ENCODE measurements at places on chromosomes 3 and 15.

DNA sequence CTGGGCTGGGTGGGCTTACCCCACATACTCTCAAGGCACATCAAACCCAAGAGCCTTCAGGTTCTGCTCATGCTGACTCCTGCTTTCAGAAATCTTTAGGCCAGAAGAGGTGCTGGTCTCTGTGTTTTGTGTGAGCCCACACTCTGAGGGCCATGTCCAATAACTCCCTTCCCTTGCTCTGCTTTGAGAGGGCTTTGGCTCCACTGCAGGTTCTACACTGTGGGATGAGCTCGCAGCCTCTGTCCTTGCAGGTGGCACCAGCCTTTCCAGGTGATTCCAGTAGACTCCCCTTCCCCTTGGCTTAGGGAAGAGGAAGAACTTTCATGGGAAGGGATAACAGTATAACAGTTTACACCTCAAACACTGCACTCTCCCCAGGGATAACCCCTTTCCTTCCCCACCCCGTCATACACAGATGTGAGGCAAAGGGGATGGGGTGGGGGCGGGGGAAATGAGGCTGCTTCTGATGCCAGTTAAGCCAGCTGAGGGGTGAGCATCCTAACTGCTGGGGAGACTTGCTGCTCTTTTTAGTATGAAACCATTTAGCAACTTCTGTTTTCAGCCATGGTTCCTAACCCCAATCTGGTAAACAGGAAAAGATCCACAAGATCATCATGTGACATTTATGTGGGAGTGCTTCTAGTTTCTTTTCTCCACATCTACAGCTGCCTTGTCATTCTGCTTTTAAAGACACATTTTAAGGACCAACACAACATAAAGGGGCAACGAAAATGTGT, 262.4 kb downstream of the SLC9A9 start:
- no peak for DNase-seq

DNA sequence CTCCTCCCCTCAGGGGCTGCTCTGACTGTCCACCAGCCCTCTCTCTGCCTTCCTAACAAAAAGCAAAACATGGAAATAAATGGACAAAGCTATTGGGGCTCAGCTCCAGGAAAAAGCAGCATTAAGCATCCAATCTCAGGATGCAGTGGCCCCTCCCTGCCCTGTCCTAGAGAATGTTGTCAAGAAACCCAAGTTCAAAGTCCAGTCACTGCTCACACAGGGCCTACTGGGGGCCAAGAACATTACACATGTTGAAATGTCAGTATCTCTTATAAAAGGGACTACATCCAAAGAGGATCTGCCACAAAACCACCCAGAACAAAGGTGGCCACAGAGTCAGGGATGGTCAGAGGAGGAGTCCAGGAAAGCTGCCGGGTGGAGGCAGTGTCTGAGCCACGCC, 7.6 kb upstream of the GRIP2 start:
- DNase-seq = peak; percentile 79

DNA sequence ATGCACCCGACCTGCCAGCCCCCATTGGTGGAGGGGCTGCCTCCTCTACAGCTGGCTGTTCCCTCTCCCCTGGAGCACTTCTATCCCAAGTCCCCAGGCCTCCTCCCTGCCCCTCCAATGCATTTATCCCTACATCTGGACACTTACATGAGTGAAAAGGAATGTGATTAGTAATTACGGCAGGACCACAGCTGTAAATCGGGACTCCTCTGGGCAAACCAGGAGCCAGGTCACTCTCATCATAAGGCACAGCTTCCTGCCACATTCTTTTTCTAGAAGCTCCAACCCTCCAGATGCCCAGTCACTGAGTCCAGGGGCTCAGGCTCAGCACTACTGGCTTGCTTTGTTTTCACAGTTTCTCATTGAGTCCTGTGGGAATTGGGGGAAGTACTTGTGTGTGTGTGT, 54.3 kb downstream of the IL20RB start:
- peak; percentile 85 for DNase-seq

- DNase-seq = no peak
These were observed 240.0 kb upstream of the ARHGEF26 start for GRCh38 chr3:153881201-153881600.

GRCh38 chr15:40047415-40048210, 8.6 kb upstream of the SRP14 start:
- peak; percentile 90 for DNase-seq

GRCh38 chr3:181974198-181974597, 262.5 kb downstream of the SOX2 start:
- no peak for DNase-seq

DNA sequence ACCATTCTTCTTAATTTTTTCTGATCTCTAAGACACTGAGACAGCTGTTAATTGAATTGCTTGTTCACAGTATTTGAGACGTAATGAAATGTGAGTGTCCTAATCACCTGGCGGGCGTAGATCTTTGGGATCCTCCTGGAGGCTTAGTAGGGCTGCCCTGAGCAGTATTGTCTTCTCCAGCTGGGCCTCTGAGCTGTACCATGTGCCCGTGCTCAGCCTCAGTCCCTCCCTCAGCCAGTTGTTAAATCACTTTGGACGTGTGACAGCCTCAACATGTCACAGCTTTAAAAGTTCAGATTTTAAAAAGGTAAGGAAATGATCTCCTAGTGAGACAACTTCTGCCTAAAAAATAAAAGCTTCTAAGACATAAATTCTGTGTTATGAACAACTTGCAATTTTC, 35.5 kb downstream of the IGF1R start:
- no peak for DNase-seq

DNA sequence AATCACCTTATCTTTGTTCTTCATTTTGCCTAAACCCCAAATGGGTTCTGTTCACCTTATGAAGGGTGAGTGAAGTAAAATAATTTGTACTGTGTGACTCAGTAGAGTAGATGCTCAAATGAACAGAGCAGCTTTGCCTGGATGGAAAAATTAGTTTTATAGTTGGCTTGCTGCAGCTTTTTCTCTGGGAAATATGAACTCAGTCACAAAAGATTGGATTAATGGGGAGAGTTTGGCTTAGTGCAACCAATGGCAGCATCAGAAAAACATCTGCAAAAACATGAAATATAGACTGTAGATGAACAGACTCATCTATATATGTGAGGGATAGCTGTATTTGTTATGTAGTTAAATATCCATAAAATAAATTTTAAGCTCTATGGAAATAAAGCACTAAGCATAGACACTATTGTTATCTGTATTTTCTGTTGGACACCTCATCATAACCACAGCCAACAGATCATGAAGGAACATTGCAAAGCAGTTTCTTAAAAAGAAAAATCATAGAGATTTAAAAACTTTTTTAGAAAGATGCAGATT, 181.3 kb downstream of the ECT2 start:
- DNase-seq = no peak

- no peak for DNase-seq
These were observed 133.5 kb upstream of the STT3B start for GRCh38 chr3:31399271-31399670.

- no peak for DNase-seq
These were observed 88.4 kb upstream of the PLSCR4 start for GRCh38 chr3:146339349-146339748.

- no peak for DNase-seq
These were observed 620.8 kb downstream of the FGF12 start for GRCh38 chr3:192106543-192106942.

DNA sequence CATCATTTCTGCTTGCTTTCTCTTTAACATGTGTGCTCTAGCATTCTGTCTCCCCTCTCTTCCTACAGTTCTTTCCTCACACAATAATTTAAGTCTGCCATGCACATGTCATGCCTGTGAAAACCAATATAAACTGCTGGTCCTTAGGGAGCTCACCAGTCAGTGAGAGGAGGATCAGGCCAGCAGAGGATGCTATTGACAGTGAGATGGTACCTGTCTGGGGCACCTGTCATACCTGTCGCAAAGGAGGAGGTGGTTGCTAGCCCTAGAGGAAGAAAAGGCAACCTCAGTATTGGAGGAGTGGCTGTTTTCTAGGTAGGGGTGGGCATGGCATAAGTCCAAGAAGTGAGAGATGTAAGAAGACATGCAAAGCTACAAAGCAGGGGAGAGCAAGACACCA, 194.6 kb downstream of the GABRG3 start:
- no peak for DNase-seq

DNA sequence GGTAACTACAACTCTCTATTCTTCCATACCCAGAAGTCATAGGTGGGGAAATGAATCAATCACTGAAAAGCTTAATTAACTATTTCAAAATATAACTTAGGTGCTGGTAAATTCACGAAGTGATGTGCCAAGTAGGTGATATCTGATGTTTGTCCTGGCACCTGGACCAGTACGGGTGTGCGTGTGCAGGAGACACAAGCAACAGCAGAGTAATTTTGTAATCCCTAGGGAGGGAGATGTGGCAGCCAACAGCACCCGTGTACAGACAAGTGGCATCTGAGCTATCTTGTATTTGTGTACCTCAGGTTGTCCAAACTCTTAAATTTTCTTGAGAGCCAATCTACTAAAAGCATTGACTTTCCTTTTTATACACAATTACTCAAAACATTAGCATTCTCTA, 22.8 kb downstream of the USF3 start:
- DNase-seq = no peak

DNA sequence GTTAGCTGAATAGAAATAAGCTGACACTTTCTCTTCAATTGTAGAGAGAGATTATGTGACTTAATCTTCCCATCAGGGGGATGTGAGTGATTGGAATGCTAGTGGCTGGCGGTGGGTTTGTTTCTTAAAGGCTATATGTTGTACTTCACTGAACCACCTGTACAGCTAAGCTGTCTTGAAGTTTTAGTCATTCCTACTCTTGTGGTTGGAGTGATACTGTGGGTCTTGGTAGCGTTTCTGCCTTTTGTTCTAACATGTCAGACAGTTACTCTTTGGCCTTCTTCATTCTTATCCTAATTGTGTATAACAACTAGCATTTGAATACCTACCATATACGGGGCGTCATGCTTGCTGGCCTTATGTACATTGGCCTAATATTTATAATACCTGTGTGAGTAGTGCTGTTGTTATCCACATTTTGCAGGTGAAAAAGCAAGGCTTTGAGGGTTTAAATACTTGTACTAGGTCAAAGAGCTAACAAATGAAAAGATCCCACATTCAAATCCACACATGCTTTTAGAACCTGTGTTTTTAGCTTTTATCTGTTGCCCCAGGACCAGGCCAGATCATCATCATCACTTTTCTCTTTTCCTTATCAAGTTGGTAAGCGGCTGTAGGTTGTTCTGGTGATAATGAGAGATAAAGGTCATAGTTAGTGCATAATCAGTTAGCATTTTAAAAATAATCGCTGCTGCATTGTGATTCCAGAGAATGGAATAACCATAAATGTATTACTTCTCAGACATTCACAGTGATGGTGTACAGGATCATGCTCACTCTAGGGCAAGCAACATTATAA, 50.2 kb downstream of the AKAP13 start:
- DNase-seq = no peak

- no peak for DNase-seq
These were observed 5.7 kb downstream of the MORF4L1 start for GRCh38 chr15:78878356-78878755.

GRCh38 chr15:72994534-72995177, 57.6 kb upstream of the NEO1 start:
- DNase-seq = no peak

GRCh38 chr15:84108728-84109127, 126.8 kb upstream of the GOLGA6L4 start:
- no peak for DNase-seq

- DNase-seq = no peak
These were observed 67.2 kb downstream of the HMG20A start for GRCh38 chr15:77487888-77488287.

GRCh38 chr3:51389423-51390183, 1.5 kb upstream of the RBM15B start:
- peak; percentile 91 for DNase-seq

- DNase-seq = no peak
These were observed 20.1 kb upstream of the SKIL start for GRCh38 chr3:170337420-170337819.

DNA sequence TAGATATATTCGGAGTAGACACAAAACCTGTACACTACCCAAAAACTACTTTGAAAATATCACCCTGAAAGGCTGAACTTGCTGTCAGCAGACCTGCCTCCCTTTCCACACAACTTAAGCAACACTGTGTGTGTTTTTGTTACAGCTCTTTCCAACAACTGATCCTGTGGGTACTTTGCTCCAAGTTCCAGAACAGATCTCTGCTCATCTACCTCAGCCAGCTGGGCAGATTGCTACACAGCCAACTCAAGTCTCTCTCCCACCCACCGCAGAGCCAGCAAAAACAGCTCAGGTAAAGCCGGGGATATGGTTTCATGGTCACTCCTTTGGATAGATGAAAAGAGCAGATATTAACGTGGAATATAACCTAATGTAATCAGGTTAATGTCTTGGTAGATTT, 19.7 kb upstream of the SLC22A13 start:
- DNase-seq = no peak

DNA sequence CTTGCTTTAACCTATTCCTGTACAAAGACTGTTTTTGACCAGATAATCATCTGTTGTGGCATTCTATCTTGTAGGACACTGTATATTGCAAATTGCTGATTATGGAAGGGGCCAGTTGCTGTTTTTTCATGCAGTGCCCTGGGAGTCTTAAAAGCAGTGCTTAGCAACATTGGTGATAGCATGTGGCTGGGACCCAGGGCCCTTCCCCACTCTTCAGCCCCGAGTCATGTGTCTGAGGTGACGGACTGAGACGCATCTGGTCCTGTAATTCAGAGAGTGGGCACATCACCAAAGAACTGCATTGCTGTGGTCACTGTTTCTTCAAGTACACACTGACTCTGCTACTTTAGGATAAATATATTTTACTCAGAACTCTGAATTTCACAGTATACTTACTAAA, 63.4 kb downstream of the SNRK start:
- DNase-seq = no peak

GRCh38 chr3:121436074-121436473, 109.7 kb downstream of the POLQ start:
- no peak for DNase-seq

DNA sequence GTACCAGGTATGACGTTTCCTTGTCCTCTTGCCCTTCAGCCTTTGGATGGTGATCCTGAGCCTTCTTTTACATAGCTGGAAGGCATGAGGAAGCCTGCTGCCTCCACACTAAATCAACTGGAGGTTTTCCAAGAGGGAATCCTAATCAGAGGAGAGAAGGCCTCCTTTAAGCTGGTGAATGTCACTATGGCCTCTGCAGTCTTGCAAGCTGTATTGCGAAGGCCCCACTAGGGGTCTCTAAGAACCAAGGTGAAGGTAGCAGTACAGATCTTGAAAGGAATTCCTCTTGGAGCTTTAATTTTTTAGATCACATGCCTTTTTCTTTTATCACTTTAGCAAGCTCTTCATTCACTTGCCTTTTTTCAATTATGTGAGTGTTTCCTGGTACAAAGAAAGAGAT, 119.2 kb downstream of the GHSR start:
- DNase-seq = peak; percentile 57

- DNase-seq = no peak
These were observed 220.0 kb upstream of the NANOGP8 start for GRCh38 chr15:35305031-35305550.

GRCh38 chr3:123816673-123817207, 67.4 kb downstream of the MYLK start:
- DNase-seq = no peak

- DNase-seq = peak; percentile 93
These were observed 34.4 kb downstream of the BOC start for GRCh38 chr3:113245761-113246161.
